ENCODE measurements at places on chromosomes 3 and 15. TPM values are rescaled to one million over a fixed set of nuclear protein-coding genes. Genes with fewer than 3 reads are reported as not detected.

GRCh38 chr15:56943403-56943802, 25.0 kb downstream of the TCF12 start:
- no peak overlapping the region for H3K4me3 ChIP-seq
- H3K27ac ChIP-seq = no peak overlapping the region
- peaks cover 13% of the 10 kb centered on the region for H3K36me3 ChIP-seq
- no peak for DNase-seq
- peaks cover 2% of the 10 kb centered on the region for H3K27me3 ChIP-seq

- no peak overlapping the region for H3K27ac ChIP-seq
- H3K27me3 ChIP-seq = peaks cover 6% of the 10 kb centered on the region
- no peaks in the 10 kb centered on the region for H3K36me3 ChIP-seq
- no peaks in the 10 kb centered on the region for H3K4me1 ChIP-seq
Observed at GRCh38 chr15:61655881-61656280, 404.4 kb downstream of the VPS13C start.

GRCh38 chr3:5766848-5767247, 579.3 kb downstream of the EDEM1 start:
- peaks cover 2% of the 10 kb centered on the region for H3K27me3 ChIP-seq
- H3K4me3 ChIP-seq = no peak overlapping the region
- H3K4me1 ChIP-seq = peaks cover 4% of the 10 kb centered on the region
- no peak overlapping the region for H3K27ac ChIP-seq
- DNase-seq = no peak
- H3K36me3 ChIP-seq = no peaks in the 10 kb centered on the region

Gene LRRC3B
- not detected for polyA plus RNA-seq

Gene ESYT3
- not detected for polyA plus RNA-seq

Data from immature natural killer cell (primary cell).